ENCODE measurements at places on chromosomes 2 and 18.

DNA sequence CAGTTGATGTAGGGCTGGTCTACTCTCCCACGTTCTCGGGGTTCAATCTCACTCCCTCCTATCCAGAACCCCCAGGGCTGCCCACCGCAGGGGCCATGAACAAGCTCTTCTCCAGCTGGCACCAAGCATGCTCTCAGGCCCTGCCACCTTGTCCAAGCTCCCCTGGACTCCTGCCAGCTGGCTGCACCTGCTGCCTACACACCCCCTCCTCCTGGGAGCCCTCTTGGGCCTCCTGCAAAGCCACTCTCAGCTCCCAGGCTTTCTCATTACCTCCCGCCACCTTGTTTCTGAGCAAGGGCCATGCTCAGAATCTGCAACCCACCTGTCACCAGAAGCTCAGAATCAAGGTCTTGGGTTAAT, 56.0 kb downstream of the HDAC4 start:
- no peaks in the 10 kb centered on the region for H3K36me3 ChIP-seq
- DNase-seq: no peak
- no peak overlapping the region for H3K27ac ChIP-seq
- no peak overlapping the region for H3K4me3 ChIP-seq
- H3K27me3 ChIP-seq: no peaks in the 10 kb centered on the region

DNA sequence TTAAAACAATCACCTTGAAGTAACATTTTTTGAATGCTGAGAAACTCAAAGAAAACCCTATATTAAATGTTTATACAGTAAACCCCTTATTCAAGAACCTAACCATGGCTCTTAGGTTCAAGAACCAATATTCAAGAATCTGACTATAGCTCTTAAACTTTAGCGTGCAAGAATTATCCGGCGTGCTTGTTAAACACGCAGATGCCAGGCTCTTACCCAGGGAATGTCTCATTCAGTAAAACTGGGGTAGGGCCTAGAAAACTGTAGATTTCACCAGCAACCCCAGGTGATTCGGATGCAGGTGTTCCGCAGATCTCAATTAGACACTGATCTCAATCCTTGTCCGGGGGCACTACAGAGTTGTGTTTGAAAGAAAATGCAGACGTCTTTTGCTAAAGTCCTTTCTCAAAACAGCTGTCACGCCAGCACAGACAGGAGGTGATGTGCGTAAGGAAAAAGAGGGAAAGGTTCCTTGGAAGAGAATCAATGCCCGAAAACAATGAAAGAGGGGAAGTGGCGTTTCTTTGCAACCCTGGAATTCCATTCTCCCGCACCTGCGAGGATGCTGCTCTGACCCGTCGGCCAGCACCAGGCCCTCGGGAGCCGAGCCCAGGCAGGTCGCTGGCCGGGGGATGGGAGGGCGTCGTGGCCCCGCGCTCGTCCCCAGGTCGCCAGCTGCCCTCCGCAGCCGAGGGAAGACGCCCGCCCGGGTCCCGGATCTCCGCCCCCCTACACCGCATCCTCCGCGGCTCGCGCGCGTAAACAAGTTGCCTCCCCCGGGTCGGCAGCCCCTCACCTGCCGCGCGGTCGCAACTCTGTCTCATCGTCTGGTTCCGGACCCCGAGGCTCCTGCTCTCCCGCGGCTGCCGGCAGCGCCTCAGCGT, 851 bp downstream of the EIF2AK3 start:
- H3K27ac ChIP-seq: peak overlapping the region; percentile 91
- DNase-seq: peak; percentile 55
- H3K4me1 ChIP-seq: peaks cover 20% of the 10 kb centered on the region
- no peaks in the 10 kb centered on the region for H3K27me3 ChIP-seq

DNA sequence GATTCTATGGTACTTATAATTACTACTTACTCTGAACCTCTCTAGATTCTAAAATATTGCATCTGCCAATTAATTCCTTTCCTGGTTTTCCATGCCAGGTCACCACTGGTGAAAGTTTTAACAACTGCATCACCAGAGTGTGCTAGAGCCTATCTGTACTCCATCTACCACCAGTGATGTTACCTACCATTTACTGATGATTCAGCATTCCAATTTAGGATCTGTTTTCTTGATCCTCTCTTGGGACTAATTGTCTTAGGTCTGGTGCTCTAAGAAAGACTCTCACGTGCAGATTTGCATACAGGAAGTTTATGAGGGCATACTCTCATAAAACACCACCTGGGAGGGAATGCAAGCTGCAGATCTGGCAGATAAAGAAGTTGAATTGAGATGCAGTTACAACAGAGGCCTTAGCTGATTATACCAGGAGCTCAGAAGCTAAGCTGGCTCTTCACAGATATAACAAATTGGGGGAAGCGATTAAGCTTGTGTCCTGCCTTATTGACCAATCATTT, 347.6 kb upstream of the VRK2 start:
- no peak for DNase-seq
- peaks cover 3% of the 10 kb centered on the region for H3K4me1 ChIP-seq
- no peaks in the 10 kb centered on the region for H3K27me3 ChIP-seq
- no peak overlapping the region for H3K4me3 ChIP-seq

DNA sequence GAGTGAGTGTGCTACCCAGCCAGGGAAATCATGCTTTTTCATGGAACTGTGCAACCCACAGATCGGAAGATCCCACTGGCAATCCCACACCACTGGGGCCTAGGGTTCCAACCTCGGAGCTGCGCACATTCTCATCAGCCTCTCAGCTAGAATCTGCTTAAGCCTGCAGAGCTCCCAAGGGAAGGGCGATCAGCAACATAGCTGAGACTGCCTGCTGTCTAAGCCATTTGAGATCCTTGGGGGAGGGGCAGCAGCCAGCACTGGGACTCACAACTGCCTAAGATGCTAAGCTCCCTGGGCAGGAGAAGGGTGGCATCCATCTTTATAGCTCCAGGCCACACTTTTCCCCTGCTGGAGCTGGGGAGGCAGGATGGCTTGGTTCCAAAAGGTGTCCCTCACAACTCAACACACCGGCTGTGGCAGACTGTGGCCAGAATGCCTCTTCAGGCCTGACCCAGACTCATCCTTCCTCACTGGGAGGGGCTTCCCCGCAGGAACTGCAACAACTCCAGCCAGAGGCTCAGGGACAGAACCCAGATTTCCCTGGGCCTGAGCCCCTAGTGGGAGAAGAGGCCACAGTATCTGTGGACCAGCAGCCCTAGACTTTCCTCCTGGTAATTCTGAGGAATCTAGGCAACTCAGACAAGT, 1133.3 kb upstream of the PIK3C3 start:
- no peaks in the 10 kb centered on the region for H3K27me3 ChIP-seq
- H3K4me1 ChIP-seq: no peaks in the 10 kb centered on the region
- H3K36me3 ChIP-seq: no peaks in the 10 kb centered on the region
- no peak overlapping the region for H3K27ac ChIP-seq

- H3K4me3 ChIP-seq: no peak overlapping the region
- H3K4me1 ChIP-seq: no peaks in the 10 kb centered on the region
Observed at GRCh38 chr2:163626639-163627109, 109.1 kb downstream of the FIGN start.

DNA sequence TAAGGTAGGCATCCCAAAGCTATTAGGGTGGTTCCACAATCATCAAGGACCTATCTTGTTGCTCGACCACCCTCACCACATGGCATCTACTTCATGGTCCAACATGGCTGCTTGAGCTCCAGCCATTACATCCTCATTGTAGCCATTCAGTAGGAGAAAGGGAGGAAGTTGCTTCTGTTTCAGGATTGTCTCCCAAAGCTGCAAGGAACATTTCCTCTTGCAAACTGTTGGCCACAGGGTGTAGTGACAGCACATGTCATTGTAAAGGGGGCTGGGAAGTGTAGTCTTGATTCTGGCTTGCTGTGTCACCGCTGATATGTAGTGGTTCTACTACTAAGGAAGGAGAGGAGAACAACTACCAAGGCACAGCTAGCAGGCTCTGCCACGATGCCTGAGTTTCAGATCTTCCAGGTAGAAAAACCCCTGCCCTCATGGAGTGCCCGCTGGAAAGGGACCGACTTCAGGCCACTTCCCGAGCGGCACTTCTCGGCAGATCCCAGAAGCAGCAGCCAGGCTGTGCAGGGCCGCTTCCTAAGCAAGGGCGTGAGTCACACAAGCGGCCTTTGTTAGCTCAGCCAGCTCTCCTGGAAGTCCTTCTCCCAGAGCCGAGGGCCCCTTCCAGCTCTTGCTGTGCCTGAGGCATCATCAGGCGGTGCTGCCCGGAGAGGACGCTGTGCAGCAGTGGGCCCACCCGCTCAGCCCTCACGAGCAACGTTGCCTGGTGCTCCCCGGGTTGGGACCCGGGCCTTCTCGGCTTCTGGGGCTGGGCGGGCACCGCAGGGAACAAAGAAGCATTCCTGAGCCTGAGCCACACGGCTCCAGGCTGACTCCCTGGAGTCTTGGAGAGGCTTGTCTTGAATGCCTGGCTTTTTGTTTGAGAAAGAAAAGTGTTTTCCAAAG, 58.2 kb downstream of the HS6ST1 start:
- DNase-seq: peak; percentile 90
- H3K4me1 ChIP-seq: peaks cover 6% of the 10 kb centered on the region
- peak overlapping the region; percentile 81 for H3K27ac ChIP-seq

- H3K4me1 ChIP-seq: no peaks in the 10 kb centered on the region
- DNase-seq: no peak
- no peaks in the 10 kb centered on the region for H3K36me3 ChIP-seq
- no peak overlapping the region for H3K4me3 ChIP-seq
- H3K27ac ChIP-seq: no peak overlapping the region
Observed at GRCh38 chr2:21772624-21773023, 648.9 kb downstream of the TDRD15 start.

- H3K36me3 ChIP-seq: no peaks in the 10 kb centered on the region
- H3K27me3 ChIP-seq: no peaks in the 10 kb centered on the region
- H3K4me1 ChIP-seq: no peaks in the 10 kb centered on the region
- H3K4me3 ChIP-seq: no peak overlapping the region
Observed at GRCh38 chr18:47777626-47778025, 152.8 kb downstream of the SMAD2 start.

- H3K27me3 ChIP-seq: no peaks in the 10 kb centered on the region
- H3K36me3 ChIP-seq: no peaks in the 10 kb centered on the region
- no peak overlapping the region for H3K4me3 ChIP-seq
- no peak overlapping the region for H3K27ac ChIP-seq
- no peaks in the 10 kb centered on the region for H3K4me1 ChIP-seq
- DNase-seq: peak; percentile 7
Observed at GRCh38 chr2:49069829-49070228, 84.5 kb downstream of the FSHR start.

DNA sequence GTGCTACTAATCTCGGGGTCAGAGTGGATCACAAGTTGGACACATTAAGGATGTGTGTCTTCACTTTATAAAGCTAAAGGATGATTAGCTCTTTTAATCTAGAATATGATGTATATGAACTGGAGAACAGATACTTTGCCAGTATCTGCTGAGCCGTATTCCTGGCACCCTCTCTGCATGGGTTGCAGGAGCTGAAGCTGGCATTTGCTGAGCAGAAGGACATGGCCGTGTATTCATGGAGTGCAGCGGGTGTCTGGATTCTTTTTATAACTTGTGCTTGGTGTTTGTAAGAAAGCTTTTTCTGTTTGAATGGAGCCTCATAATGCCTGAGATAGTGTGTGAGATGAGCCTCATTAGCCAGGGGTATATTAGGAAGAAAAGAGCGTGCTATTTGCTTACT, 103.9 kb upstream of the MCFD2 start:
- H3K4me3 ChIP-seq: no peak overlapping the region
- H3K4me1 ChIP-seq: no peaks in the 10 kb centered on the region
- DNase-seq: no peak
- no peaks in the 10 kb centered on the region for H3K36me3 ChIP-seq

DNA sequence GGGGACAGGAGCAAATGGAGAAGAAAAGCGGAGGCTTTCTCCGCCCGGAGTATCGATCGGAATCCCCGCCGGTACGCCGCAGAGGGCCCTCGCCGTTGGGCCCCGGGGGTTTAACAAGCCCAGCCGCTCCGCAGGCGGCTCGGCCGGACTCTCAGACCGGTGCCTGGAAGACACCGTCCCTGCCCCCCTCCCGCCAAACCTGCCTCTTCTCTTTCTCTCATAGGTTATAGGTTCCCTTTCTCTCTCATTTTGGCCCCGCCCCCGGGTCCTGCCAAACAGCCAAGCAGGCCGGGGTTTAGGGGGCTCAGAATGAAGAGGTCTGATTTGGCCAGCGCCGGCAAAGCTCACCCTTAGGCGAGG, 4.4 kb downstream of the ONECUT2 start:
- H3K4me3 ChIP-seq: no peak overlapping the region
- H3K36me3 ChIP-seq: no peaks in the 10 kb centered on the region
- no peak overlapping the region for H3K27ac ChIP-seq
- H3K27me3 ChIP-seq: peaks cover 89% of the 10 kb centered on the region
- peaks cover 29% of the 10 kb centered on the region for H3K4me1 ChIP-seq

DNA sequence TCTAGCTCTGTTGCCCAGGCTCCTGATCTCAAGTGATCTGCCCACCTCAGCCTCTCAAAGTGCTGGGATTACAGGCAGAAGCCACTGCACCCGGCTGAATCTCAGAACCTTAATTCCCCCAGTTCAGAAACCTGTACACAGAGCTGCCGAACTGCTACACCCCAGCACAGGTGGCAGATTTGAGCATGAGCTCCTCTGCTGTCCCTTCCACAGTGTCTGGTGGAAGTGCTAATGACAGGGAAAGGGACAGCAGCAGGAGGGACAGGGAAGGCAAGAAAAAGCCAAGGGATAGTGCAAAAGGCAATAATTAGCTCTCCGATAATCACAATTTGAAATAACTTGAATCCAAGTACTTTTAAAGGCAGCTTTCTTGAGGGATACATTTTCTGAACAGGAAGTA, 211.4 kb upstream of the ZNF521 start:
- no peaks in the 10 kb centered on the region for H3K36me3 ChIP-seq
- H3K27me3 ChIP-seq: no peaks in the 10 kb centered on the region
- no peak for DNase-seq

GRCh38 chr2:178811901-178812300, 4.7 kb upstream of the TTN start:
- DNase-seq: no peak
- no peaks in the 10 kb centered on the region for H3K27me3 ChIP-seq
- no peaks in the 10 kb centered on the region for H3K36me3 ChIP-seq
- H3K27ac ChIP-seq: no peak overlapping the region
- no peak overlapping the region for H3K4me3 ChIP-seq

Data from hepatocyte (in vitro differentiated cells).